ENCODE measurements at places on chromosomes 12 and 14.

DNA sequence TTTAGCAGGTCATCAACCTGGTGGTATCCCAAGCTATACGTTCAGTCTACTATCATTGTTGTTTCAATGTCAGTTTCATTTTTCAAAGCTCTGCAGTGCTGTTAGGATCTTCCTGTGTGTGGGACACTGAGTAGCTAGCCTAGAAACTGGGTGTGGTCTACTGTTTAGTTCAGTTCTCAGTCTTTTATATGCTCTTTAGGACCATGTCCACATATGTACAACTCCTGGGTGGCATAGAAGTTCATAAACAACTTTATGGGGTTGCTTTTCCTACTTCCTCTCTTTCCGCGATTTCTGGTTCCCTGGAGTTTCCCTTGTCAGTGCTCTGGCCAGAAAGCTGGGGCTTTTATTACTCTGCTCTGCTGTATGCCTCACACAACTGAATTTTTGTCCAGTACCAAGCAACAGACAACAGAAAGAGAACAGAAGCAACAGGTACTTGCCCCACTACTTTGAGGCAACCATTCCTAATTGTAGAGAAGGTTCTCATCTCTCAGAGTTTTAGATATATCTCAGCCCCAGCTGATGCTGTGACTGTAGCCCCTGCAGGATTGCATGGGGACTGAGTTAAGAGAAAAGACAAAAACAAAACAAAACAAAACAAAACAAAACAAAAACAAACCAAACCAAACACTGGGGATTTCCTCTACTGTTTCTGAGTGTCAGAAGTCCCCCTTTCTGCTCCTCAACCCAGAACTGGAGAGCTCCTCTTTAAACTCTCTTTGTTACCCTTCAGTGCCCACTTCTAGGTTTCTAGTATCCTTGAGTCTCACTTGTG lies 30.3 kb downstream of the MIS18BP1 start:
- DNase-seq, result no peak
- H3K27me3 ChIP-seq, result no peaks in the 10 kb centered on the region
- H3K4me1 ChIP-seq, result no peaks in the 10 kb centered on the region
- no peak overlapping the region for H3K4me3 ChIP-seq

DNA sequence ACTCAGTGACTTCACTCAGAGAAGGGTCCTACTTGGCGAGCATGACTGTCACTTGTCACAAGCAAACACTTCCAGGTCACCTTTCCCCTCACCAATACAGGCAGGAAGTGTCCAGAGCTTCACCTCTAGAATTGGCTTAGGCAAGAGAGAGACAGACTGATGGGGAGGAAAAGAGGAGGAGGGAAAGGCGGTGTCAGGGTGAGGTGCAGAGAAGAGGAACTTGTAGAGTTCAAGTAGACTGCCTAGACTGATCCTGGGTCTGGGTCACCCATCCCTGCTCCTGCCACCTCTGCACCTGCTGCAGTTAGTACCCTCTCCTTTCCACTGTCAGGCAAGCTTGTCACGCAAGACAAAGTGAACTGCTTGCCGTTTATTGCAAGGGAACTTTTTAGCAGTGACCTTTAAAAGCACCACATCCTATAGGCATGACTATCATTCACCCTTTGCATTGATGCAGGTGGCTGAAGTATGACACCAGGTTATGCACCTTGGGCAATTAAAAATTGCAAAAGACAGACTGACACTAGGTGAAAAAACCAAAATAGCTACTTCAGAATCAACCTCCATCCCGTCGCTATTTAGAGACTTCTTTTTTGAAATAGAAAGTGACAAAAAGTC lies 292.4 kb downstream of the SYT1 start:
- H3K27ac ChIP-seq, result peak overlapping the region; percentile 79
- peak overlapping the region; percentile 39 for H3K4me3 ChIP-seq
- H3K36me3 ChIP-seq, result no peaks in the 10 kb centered on the region
- peak; percentile 77 for DNase-seq

- H3K27ac ChIP-seq, result no peak overlapping the region
- H3K4me1 ChIP-seq, result peaks cover 23% of the 10 kb centered on the region
- H3K36me3 ChIP-seq, result no peaks in the 10 kb centered on the region
These were observed 34.6 kb downstream of the TBC1D30 start for GRCh38 chr12:64858882-64859605.

DNA sequence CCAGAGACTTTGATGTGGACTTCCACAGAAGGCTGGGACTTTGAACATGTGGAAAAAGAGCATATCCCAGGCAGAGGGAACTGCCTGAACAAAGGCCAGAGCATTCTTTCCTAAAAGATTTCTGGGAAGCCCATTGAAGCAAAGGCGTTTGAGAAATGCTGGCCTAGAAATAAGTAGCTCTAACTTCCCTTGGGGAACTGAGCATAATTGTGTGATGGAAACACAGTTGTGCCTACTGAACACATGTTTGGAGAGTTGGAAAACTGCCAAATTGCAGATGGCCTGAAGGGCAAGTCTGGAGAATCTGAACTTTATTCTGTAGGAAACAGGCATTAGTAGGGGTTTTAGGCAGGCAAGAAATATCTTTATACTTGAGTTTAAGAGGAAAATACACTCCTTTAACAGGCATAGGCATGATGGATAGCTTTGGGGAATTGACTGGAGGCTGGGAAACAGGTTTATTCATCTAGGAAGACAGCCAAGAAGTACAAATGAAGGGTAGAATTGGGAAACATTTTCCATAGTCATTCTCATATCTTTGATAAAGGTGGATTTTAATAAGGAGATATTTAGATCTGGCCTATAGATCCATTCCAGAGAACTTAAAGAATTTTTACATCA lies 134.1 kb downstream of the TPH2 start:
- no peak overlapping the region for H3K27ac ChIP-seq
- H3K4me1 ChIP-seq, result no peaks in the 10 kb centered on the region

- no peaks in the 10 kb centered on the region for H3K36me3 ChIP-seq
- no peak for DNase-seq
- no peaks in the 10 kb centered on the region for H3K4me1 ChIP-seq
- no peaks in the 10 kb centered on the region for H3K27me3 ChIP-seq
- no peak overlapping the region for H3K27ac ChIP-seq
These were observed 97.5 kb downstream of the ADCK1 start for GRCh38 chr14:77897374-77897773.

- H3K36me3 ChIP-seq, result no peaks in the 10 kb centered on the region
- no peak for DNase-seq
- H3K4me1 ChIP-seq, result peaks cover 5% of the 10 kb centered on the region
These were observed 131.5 kb downstream of the GPR135 start for GRCh38 chr14:59333668-59334067.

- no peak overlapping the region for H3K27ac ChIP-seq
- DNase-seq, result no peak
These were observed 83.6 kb upstream of the LHX5 start for GRCh38 chr12:113555226-113555625.

GRCh38 chr14:105929327-105930081 lies 403.1 kb downstream of the TMEM121 start:
- H3K27me3 ChIP-seq, result no peaks in the 10 kb centered on the region
- no peak for DNase-seq
- H3K4me3 ChIP-seq, result no peak overlapping the region
- no peaks in the 10 kb centered on the region for H3K36me3 ChIP-seq
- no peaks in the 10 kb centered on the region for H3K4me1 ChIP-seq

DNA sequence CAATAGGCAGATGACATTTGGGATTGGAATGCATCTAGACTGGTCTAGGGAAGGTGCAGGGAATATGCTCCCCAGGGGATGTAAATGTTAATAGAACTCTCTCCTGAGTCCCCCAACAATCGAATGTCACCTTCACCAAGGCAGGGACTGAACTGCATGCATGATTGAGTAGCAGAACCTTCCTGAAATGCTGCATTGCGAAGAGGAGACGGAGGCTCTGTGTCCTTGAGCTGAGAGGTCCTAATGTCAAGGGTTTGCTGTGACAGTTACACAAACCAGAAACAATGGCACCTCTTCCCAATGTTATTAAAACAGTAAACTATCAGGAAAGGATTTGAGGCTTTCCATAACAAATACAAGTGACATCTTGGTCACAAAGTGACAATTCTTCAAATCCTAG lies 117.5 kb upstream of the SFSWAP start:
- no peaks in the 10 kb centered on the region for H3K4me1 ChIP-seq
- H3K36me3 ChIP-seq, result no peaks in the 10 kb centered on the region
- H3K4me3 ChIP-seq, result no peak overlapping the region
- no peak for DNase-seq
- H3K27ac ChIP-seq, result no peak overlapping the region

- H3K27me3 ChIP-seq, result no peaks in the 10 kb centered on the region
- H3K27ac ChIP-seq, result peak overlapping the region; percentile 93
- peak overlapping the region; percentile 49 for H3K4me3 ChIP-seq
- DNase-seq, result peak; percentile 69
- H3K36me3 ChIP-seq, result no peaks in the 10 kb centered on the region
These were observed 99.2 kb downstream of the PPM1A start for GRCh38 chr14:60348211-60348610.

GRCh38 chr12:110577864-110578693 lies 5.0 kb downstream of the PPTC7 start:
- H3K36me3 ChIP-seq, result no peaks in the 10 kb centered on the region
- DNase-seq, result no peak
- 0 out of 2 replicates have a peak, but pooled peaks cover 4% of the 10 kb centered on the region for H3K4me1 ChIP-seq
- no peak overlapping the region for H3K27ac ChIP-seq
- no peak overlapping the region for H3K4me3 ChIP-seq

DNA sequence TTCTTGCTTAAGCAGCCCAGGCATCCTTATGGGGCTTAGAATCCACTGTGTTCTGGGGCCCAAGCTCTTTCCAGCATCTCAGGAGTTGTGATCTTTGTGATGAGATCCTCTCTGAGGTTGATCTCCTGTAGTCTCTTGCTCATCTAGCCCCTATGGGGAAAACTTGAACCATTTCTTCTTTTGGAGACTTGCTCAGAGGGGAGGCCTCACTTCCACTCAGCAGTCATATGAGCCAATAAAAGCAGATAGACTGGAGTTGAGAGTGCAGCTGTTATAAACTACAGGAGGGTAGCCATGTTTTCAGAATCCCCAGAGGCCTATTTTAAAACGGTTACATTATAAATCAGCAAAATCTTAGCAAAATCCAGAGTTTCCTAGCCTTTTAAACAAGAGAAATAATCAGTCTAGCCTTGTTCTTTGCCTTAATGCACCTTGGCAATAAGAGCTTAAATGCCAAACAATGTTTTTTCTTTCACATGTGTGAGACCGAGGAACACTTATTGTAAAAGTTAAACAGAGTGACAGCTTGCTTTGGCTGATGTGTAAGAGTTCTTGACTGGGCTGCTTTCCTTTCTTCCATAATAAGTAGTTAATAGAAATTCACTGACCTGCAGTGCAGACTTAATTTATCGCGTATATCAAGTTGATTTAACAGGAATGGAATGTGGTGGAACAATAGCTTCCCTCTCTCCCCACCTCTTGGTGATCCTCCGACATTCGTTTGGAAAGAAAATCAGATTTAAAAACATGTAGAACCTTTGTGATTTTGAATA lies 168.3 kb downstream of the NEDD1 start:
- H3K4me1 ChIP-seq, result no peaks in the 10 kb centered on the region
- no peak overlapping the region for H3K4me3 ChIP-seq
- H3K27me3 ChIP-seq, result no peaks in the 10 kb centered on the region
- no peaks in the 10 kb centered on the region for H3K36me3 ChIP-seq
- no peak overlapping the region for H3K27ac ChIP-seq

DNA sequence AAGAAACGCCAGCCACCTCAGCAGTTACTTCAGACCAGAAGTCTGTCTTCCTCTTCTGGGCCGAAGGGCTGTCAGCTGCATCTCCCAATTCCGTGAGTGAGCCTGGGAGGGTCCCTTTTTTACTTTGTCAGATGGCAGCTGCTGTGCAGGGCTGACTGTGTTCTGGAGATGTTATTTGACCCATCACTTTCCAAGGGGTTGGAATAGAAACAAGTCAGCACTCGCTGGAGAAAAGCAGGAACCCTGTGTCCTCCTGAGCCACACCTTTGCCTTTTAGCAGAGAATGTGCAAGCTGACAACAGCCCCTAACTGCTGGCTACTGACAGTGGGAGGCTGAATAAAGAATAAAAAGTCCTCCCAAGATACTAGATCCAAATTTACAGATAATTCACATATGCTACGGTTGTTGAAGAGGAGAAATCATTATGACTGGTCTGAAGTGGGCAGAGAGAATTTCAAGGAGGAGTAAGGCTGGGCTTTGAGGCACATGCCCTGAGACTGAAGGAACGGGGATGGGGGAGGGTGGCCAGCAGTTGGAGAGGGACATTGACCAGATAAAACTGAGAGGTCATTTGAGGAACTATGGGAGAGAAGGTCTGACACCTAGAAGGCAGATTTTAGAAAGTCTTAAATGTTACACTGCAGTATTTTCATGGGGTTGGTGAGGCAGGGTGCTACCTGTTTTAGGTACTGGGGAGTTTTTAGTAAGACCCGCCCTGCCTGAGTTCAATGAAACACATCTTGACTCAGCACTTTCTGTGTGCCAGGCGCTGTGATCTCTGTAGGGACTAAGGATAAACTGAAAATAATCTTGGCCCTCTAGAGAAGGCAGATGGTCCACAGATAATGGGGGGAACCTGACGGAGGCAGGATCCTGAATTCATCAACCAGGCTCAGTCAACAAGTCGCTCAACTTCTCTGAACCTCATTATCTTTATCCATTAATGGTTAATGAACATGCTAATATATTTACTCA lies 27.4 kb downstream of the FAM234B start:
- no peaks in the 10 kb centered on the region for H3K36me3 ChIP-seq
- H3K4me3 ChIP-seq, result peak overlapping the region; percentile 24
- peak; percentile 92 for DNase-seq
- H3K4me1 ChIP-seq, result peaks cover 22% of the 10 kb centered on the region
- no peaks in the 10 kb centered on the region for H3K27me3 ChIP-seq
- H3K27ac ChIP-seq, result peak overlapping the region; percentile 93

GRCh38 chr12:1853716-1854115 lies 33.4 kb downstream of the LRTM2 start:
- no peaks in the 10 kb centered on the region for H3K27me3 ChIP-seq
- DNase-seq, result no peak
- H3K4me3 ChIP-seq, result no peak overlapping the region
- no peaks in the 10 kb centered on the region for H3K36me3 ChIP-seq
- no peak overlapping the region for H3K27ac ChIP-seq

GRCh38 chr12:93413064-93413463 lies 28.7 kb downstream of the UBE2N start:
- no peak overlapping the region for H3K27ac ChIP-seq
- H3K27me3 ChIP-seq, result no peaks in the 10 kb centered on the region
- no peaks in the 10 kb centered on the region for H3K36me3 ChIP-seq
- DNase-seq, result no peak

DNA sequence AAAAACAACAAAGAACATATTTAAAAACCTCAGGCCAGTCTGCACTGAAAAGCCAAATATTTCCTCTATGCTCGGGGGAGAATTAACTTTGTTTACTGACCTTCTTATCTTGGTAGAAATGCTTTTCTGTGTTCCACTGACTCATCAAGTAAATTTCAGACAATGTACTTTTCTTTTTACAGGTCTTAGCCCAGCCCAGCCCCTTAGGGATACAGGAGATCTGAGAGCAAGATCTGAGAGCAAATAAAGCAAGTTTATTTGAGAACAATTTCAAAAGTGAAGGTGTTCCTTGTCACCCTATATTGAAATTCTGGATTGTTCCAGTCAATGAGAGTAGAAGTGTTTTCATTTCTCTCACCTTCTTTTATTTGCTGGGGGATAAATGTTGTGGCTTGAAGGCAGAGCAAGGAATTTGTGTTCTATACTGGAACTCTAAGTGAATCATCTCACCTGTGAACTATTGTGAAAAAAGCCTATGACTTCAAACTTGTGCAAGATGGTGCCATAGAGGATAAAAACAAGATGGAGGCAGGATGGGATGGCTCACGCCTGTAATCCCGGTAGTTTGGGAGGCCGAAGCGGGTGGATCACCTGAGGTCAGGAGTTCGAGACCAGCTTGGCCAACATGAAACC lies 7.9 kb upstream of the GPRC5A start:
- no peak overlapping the region for H3K4me3 ChIP-seq
- H3K27ac ChIP-seq, result no peak overlapping the region
- no peaks in the 10 kb centered on the region for H3K4me1 ChIP-seq
- no peak for DNase-seq
- no peaks in the 10 kb centered on the region for H3K27me3 ChIP-seq
- H3K36me3 ChIP-seq, result no peaks in the 10 kb centered on the region

Data from MM.1S (cell line).